ENCODE measurements at places on chromosomes 2 and 18.

DNA sequence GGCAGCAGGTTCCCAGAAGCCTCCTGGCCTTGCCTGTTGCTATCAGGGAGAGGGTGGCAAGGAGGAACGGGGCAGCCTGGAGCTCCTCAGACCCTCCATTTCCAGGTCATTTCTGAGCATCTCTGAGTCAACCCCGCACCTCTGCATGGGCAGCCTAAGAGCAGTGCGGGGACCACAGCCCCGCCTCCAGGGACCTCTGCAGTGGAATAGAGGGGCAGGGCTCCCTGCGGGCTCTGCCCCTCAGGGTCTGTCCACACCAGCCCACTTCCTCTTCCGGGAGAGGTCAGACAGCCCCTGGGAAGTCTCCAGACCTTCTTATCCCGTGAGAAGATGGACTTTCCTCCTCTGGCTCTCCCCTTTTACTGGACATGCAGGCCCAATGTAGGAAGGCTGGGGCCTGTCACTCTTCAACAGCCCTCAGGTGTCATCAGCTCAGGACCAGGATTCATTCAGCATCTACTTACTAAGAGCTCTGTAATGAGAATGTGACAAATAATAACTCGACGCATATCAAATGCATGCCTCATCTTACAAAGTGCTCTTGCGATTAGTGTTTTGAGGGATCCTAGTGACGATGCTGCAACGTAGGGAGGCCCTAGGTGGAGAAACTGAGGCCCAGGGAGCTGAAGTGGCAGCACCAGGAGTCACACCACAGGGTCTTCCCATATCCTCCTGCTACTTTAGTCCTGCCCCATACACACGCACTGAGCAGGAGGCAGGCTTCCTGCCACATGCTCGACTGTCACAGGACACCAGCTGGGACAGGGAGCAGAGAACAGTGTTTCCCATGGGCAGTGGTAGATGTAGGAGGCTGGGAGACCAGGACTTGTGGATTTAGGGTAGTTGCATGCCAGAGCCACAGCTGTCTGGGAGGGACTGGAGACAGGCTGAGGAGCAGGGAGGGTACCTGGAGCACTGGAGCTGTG, 28.0 kb downstream of the SH2D6 start:
- DNase-seq, result no peak

DNA sequence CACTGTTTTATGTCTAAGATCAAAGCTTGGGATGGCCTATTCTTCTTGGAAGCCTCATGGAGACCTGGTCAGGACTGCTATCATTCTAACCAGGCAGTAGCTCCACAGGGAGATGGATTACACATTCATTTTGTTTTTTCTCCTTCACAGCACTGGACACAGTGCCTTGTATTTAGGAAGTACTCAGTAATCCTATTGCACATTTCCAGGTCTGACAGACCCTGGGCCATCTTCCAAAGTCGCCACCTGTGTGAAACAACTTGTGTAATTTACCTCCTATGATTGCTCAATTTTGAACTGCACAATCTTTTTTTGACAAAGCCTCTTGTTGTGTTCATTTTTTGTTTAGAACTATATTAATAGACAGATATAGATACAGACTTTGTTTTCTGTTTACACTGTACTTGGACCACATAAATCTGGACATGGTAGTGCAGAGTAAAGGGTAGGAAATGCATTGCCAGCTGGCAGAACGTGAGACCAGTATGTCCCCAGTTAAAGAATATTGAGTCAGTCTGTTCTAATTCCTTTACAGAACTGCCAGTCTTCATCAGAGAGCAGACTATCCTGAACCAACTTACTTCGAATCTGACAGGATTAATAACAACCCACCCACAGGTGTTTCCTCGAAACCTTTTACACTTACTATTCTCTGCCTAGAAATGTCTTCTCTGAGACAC, 277.8 kb upstream of the CYRIA start:
- DNase-seq, result no peak

DNA sequence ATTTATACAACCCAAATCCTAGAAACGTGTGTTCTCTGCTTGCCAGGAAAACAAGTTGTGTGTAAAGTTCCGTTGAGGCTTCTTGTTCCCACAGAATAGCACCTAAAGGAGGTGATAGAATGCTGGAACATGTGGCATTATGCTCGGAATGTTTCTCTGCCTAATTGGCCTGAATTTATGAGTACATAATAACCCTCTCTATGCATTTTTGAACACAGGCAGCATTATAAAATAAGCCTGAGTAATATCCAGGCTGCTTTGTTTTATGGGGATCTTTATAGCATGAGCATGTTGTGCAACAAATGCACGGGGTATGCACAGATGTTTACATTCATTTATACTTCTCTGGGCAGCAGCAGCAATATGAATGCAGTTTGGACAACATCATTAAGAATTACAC, 385.7 kb downstream of the MBD2 start:
- DNase-seq, result no peak

- no peak for DNase-seq
Observed at GRCh38 chr18:24446953-24447538, 13.4 kb upstream of the HRH4 start.

GRCh38 chr2:135615404-135615803, 84.1 kb downstream of the R3HDM1 start:
- no peak for DNase-seq

GRCh38 chr2:161982548-161983330, 91.3 kb downstream of the DPP4 start:
- DNase-seq, result no peak

GRCh38 chr2:124663645-124663997, 638.5 kb downstream of the CNTNAP5 start:
- no peak for DNase-seq

- no peak for DNase-seq
Observed at GRCh38 chr18:21264651-21265050, 22.6 kb downstream of the GREB1L start.

- DNase-seq, result no peak
Observed at GRCh38 chr2:160256507-160256906, 56.4 kb upstream of the ITGB6 start.

GRCh38 chr2:198880986-198881385, 576.8 kb downstream of the SATB2 start:
- no peak for DNase-seq

- DNase-seq, result no peak
Observed at GRCh38 chr2:134252092-134252750, 1.7 kb upstream of the MGAT5 start.

- no peak for DNase-seq
Observed at GRCh38 chr2:48482769-48483168, 47.2 kb upstream of the STON1 start.

DNA sequence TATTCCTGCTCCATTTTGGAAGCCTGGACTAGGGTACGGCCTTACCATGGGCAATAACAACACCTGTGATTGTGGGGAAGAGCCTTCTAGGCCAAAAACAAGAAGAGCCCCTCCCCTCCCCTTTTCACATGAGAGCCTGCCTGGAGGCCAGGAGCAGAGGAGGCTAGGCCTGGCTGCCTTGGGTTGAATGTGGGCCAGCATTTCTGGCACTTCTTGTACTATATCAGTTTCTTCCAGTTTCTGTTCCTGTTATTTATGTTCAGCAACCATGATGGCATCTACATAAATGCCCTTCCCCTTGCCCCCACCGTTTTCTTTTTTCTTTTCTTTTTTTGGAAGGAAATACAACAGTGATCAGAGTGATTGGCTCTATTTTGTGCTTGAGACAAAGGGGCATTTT, 58.4 kb downstream of the KCTD18 start:
- no peak for DNase-seq

- DNase-seq, result no peak
Observed at GRCh38 chr2:10770956-10771750, 41.4 kb downstream of the PDIA6 start.

GRCh38 chr2:3643371-3644245, 14.4 kb upstream of the ALLC start:
- no peak for DNase-seq

GRCh38 chr2:26528836-26529235, 50.9 kb upstream of the OTOF start:
- DNase-seq, result no peak

DNA sequence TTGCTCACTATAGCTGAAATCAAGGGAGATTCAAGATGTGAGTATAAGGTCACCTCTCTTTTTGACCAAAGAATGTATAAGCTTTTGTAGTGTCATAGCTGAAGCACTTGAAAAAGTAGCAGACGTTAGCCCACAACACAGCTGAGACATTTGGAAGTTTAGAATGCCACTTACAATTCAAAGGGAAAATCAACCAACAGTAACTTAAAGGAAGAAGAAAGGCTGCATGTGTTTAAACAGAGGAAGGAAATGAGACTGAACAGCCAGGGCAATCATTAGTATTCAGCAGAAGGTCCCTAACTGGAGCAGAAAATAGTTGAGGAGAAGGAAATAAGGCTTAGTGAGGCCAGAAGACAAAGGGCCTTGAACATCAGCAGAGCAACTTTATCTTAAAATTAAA, 23.5 kb upstream of the SCG2 start:
- DNase-seq, result no peak

DNA sequence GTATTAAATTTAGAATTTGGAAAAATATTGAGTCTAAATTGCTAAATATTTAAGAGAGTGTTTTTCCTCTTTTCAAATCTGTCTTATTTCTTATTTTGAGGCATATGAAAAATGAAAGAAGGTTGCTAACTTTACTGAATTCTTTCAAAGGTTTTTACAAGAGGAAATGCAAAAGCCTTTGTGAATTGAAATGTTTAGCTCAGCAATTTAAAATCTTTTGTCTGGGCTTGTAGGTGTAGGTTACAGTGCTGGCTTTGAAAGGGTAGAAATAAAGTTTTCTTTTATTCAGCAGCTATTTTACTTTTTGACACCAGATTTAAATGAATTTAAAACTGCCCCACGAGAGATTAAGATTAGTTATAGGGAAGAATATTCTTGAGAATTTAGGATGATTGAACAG, 192.0 kb downstream of the CDH7 start:
- DNase-seq, result no peak

- no peak for DNase-seq
Observed at GRCh38 chr2:20516646-20517341, 69.9 kb downstream of the RHOB start.

- DNase-seq, result no peak
Observed at GRCh38 chr2:171178993-171179392, 18.3 kb upstream of the TLK1 start.

Measured in NCI-H1048 (cell line).